Colonic mucosa (tissue), 4 donors: ENCODE measurements at places on chromosomes 4 and X. TPM values are rescaled to one million over a fixed set of nuclear protein-coding genes. Genes with fewer than 3 reads are reported as not detected.

Gene FAM47E
- 3.9 TPM for total RNA-seq

Gene KLHL5
- total RNA-seq, result 2.6 TPM

Gene MAGEE2
- 0.10 TPM for total RNA-seq

GRCh38 chr4:5366421-5366820, 315.1 kb downstream of the STK32B start:
- DNase-seq, result no peak
- no peaks in the 10 kb centered on the region for H3K4me1 ChIP-seq
- no peaks in the 10 kb centered on the region for H3K36me3 ChIP-seq
- H3K27ac ChIP-seq, result no peak overlapping the region
- H3K27me3 ChIP-seq, result no peaks in the 10 kb centered on the region
